ENCODE measurements at places on chromosomes 3 and 15.

GRCh38 chr3:109275702-109276293 is 40.5 kb downstream of the DPPA2 start:
- peak; percentile 65 for DNase-seq

GRCh38 chr3:168233001-168233400 is 137.3 kb upstream of the GOLIM4 start:
- no peak for DNase-seq

GRCh38 chr3:16759227-16759903 is 125.4 kb upstream of the PLCL2 start:
- no peak for DNase-seq

GRCh38 chr15:84811151-84811550 is 6.0 kb upstream of the ALPK3 start:
- no peak for DNase-seq

GRCh38 chr3:135261916-135262315 is 466.9 kb downstream of the EPHB1 start:
- no peak for DNase-seq

GRCh38 chr3:149216193-149216869 is 5.3 kb downstream of the CP start:
- DNase-seq = no peak

DNA sequence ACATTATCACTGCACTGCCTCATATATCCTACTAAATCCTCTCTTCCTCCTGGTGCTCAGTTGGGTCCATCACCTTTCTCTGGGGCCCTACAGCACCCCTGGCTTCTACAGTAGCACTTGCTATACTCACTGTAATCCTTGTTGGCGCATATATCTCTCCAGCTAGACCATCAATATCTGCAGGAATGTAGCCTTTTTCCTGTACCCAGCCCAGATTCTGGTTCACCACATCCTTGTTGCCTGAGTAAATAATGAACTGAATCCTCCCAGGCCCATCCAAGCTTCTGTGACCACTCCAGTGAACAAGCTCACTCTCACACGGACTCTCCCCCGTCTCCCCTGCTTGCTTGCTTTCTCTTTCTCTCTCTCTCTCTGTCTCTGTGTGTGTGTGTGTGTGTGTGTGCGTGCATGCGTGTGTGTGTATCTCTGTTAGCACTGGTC is 62.5 kb upstream of the LIPC start:
- no peak for DNase-seq

GRCh38 chr3:18683900-18684299 is 258.8 kb upstream of the SATB1 start:
- no peak for DNase-seq

- no peak for DNase-seq
These were observed 16.4 kb upstream of the GNAT1 start for GRCh38 chr3:50174947-50175524.

DNA sequence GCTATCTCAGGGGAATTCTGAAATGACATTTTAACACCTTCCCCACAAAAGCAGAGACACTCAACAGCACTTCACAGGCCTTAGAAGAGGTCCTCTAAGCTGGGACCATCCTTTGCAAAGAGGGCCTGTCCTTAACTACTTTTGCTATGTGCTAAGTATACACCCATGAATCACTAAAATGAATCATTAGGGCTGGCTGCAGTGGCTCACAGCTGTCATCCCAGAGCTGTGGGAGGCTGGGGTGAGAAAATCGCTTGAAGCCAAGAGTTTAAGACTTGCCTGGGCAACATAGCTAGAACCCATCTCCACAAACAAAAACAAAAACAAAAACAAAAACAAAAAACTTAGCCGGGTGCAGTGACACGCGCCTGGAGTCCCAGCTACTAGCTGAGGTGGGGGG is 53.9 kb upstream of the MELTF start:
- no peak for DNase-seq

- no peak for DNase-seq
These were observed 3.4 kb upstream of the DOCK3 start for GRCh38 chr3:50671331-50671730.

All from endothelial cell (in vitro differentiated cells).